ENCODE measurements at places on chromosomes 6 and 20.

- no peak for DNase-seq
Observed at GRCh38 chr6:44221961-44222335, 1.4 kb upstream of the SLC29A1 start.

DNA sequence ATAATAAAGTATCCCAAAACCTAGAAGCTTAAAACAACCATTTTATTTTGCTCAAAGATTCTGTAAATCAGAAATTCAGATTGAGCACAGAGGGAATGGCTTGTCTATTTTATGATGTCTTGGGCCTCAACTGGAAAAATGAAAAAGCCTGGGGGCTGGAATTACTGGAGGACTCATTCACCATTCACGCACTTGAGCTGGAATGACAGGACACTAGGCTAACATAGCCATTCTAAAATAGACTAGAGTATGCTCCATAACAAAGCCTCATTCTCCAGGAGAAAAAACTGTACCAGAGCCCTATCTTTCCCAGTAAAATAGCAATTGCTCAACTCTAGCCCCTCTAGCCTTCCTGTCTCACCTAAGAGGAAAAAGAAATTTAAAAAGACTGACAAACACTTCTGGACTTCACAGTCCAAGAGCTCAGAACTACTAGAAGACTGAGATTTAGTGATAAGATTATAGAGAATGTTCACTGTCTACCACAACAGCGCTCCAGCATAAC lies 145.4 kb upstream of the BTBD3 start:
- no peak for DNase-seq

- peak; percentile 70 for DNase-seq
Observed at GRCh38 chr20:38229376-38230252, 30.9 kb downstream of the KIAA1755 start.

- DNase-seq: no peak
Observed at GRCh38 chr6:91705646-91706045, 1118.8 kb upstream of the MAP3K7 start.

DNA sequence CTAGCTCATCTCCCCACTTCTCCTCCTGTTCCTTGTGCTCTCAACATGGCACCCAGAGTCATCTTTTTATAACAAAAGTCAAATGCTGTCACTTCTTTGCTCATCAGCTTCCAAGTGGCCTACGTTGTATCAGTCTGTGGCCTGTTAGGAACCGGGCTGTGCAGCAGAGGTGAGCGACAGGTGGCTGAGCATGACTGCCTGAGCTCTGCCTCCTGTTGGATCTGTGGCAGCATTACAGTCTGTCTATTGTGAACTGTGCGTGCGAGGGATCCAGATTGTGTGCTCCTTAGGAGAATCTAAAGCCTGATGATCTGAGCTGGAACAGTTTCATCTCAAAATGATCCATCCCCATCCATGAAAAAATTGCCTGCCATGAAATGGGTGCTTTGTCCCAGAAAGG lies 129.6 kb downstream of the FNDC1 start:
- no peak for DNase-seq

DNA sequence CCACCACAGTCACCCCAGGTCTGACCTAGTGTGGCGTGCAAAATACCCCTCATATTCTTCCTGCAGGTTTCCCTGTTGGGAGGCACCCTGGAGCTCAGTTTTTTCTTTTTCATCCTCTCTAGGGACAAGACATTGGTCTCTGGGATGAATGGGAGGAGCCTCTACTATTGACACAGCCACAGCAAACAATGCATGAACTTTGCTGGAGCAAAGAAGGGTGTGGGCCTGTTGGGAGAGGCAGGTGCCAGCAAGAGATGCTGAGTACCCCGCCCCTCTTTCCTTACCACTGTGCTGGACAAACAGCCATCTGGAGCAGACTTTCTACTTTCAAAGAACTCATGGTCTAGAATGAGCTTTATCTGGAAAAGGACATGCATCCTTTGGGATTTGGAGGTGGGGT lies 10.1 kb downstream of the TGM3 start:
- DNase-seq: no peak

- DNase-seq: no peak
Observed at GRCh38 chr20:47349365-47350180, 6.9 kb downstream of the ZMYND8 start.

GRCh38 chr6:139306291-139306981 lies 14.6 kb upstream of the TXLNB start:
- DNase-seq: no peak

GRCh38 chr6:153989989-153990388 lies 49.1 kb upstream of the OPRM1 start:
- DNase-seq: no peak

DNA sequence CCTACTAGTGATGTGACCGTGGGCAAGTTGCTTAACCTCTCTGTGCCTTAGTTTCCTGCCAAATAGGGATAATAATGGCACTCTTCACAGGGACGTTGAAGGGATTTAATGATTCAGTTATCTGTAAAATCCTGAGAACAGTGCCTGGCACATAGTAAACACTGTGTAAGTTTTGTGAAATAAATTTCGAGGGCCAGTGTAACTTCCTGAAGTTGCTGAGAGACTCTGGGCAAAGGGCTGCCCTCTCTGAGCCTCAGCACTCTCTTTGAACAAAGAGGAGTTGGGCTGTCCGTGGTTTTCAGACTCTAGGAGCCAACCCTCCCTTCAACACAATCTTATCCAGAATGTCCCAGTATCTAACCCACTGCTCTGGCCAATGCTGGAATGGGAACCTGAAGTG lies 2.5 kb upstream of the TEAD3 start:
- no peak for DNase-seq

DNA sequence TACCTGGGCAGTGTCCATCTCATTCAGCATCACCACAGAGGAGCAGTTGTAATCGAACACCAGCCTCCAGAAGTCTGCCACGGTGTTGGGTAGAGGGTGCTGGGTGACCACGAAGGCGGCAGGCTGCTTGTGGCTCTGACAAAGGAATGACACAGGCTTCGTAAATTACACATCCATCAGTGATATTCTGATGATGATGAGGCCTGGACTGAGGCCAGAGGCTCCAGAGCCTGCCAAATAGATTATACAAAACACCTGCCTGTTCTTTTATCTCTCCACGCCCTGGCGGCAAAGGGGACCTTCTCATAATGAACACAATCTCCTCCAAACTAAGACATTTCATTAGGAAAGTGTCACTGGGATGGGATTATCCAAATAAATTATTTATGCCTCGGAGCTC lies 480.2 kb upstream of the CHD6 start:
- no peak for DNase-seq

DNA sequence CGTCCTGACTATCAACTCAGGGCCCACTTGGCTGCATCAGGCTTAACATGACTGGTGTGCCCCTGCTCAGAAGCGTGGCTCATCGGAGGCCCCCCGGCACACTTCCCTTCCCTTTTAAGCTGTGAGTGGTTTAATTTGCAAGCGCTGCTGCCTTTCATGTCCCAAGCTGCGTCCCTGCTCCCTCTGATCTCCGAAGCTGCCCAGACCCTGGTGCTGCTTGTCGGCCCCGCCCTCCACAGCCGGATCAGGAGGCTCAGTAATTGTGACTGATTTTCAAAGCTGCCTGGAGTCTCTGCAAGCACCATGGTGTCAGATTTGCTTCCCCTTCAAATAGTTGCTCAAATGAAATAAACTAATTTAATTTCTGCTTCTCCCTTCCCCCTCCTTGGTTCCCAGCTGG lies 71.1 kb downstream of the CDH22 start:
- DNase-seq: no peak

- DNase-seq: no peak
Observed at GRCh38 chr20:16098890-16099639, 474.2 kb downstream of the KIF16B start.

GRCh38 chr6:155248008-155249001 lies 15.5 kb upstream of the CLDN20 start:
- DNase-seq: peak; percentile 65

- no peak for DNase-seq
Observed at GRCh38 chr6:28343898-28344677, 5.7 kb upstream of the ZKSCAN3 start.

DNA sequence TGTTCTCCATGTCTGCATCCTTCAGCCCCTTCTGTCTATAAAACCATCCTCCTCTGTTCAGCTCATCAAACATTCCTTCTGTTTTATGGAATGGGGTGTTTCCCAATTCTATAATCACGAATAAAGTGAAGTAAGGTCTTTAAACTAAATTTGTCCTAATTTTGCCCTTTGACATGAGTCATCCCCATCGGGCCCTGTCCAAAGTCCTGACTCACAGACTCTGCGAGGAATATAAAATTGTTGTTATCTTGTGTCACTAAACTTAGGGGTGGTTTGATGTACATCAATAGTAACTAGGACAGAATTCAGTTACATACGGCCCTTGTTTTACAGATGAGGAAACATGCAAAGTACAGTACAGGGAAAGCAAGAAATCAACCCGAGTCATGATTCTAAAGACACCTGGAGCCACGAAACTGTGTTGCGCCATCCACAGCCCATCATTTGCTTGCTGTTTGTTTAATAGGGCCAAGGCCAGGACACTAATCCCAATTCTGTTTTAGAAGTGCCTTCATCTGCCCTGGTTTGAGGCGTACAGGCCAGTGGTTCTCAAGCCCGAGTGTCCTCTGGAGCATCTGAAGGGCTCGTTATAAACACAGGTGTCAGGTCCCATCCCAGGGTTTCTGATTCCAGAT lies 2.8 kb downstream of the ACSS1 start:
- no peak for DNase-seq

- DNase-seq: no peak
Observed at GRCh38 chr6:17530321-17530835, 69.7 kb upstream of the FAM8A1 start.

- DNase-seq: no peak
Observed at GRCh38 chr6:134398453-134398852, 80.5 kb upstream of the SGK1 start.

- no peak for DNase-seq
Observed at GRCh38 chr6:36927691-36928546, 26.6 kb upstream of the PI16 start.

- no peak for DNase-seq
Observed at GRCh38 chr6:119142637-119143036, 64.2 kb upstream of the FAM184A start.

DNA sequence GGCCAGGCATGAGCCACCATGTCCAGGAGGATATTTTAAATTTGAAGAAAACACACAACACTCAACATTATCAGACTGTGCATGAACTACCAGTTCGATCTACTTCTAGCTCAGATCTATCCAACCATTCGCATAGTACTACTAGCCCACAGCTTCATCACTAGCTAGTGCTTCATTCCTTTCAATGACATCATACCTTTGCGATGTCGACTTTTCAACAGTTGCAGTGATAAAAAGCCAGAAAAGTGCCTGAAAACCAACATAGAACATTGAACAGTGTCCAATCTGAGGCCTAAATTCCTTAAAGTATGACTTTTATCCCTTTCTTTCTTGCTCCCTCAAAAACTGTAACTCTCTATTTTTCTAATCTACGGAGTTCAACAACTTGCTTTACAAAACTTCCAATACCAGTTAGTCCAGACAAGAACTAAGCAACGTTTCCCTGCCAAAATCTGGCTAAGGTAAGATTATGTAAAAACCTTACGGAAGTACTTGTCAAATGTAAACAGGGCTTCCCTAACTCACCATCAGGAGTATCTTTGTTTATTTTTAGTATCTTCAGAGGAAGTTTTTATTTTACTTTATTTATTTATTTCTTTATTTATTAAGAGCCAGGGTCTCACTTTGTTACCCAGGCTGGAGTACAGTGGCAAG lies 434.0 kb upstream of the JARID2 start:
- no peak for DNase-seq

DNA sequence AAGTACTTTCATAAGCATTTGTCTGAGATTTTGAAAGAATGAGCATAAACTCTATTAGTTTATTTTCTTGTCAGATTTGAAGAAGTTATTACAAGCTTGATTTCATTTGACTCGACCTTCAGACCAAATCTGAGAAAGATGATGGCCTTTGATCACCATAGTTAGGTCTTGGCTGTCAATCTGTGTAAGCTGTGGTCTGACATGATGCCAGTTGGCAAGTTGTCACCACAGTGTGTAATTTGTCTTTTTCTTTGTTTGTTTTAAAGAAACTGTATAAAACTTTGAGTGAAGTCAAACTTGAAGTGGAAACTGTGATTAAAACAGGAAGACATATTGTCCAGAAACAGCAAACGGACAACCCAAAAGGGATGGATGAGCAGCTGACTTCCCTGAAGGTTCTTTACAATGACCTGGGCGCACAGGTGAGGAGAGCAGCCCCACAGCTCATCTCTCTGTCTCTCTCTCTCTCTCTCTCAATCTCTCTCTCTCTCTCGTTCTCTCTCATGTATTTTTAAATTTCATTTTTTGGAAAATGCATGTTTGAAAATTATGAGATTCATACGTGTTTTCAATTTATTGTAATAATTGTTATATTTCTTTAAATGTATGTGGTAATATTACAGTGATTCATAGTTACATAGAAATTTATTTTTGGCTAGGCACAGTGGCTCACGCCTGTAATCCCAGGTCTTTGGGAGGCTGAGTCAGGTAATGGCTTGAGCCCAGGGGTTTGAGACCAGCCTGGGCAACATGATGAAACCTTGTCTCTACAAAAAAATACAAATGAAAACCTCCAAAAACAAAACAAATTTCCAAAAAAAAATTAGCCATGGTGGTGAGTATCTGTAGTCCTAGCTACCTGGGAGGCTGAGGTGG lies 208.1 kb downstream of the UTRN start:
- DNase-seq: no peak

GRCh38 chr20:48126227-48126740 lies 341.0 kb upstream of the SULF2 start:
- no peak for DNase-seq

- DNase-seq: no peak
Observed at GRCh38 chr20:15252304-15252703, 914.9 kb upstream of the FLRT3 start.
